ENCODE measurements at places on chromosomes 7 and 10.

DNA sequence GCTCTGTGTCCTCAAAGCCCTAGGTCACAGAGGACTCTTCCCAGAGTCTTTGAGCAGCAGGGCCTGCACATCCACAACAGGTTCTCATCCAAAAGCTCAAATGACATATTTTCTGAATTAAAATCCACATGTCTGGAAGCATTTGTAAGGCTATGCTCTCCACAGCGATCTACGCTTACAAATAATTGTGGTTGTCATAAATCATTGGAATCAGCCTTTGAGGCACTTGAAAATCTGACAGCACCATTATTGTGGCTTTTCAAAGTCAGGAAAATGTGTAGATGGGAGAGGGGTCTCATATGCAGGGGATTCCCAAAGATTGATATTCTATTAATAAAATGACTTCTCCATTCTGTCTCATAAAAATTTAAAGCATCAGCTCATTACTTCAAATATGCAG, 16.3 kb downstream of the GPR26 start:
- DNase-seq, result no peak

GRCh38 chr7:121459148-121459547, 63.0 kb upstream of the FAM3C start:
- DNase-seq, result no peak

DNA sequence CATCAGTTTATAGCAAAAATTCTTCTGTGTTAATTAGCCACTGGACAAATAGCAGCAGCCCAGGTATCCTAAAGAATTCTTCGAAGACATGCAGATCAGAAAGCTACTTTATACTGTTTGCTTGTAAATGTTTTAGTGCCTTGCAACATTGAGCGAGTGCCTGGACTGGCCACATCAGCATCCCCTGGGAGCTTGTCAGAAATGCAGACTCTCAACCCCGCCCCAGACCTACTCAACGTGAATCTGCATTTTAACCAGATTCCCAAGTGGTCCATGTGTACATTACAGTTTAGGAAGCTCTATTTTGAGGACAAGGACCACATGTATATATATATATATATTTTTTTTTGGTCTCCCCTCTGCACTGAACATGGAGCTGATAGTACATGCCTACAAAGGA, 18.5 kb upstream of the PLEKHS1 start:
- DNase-seq, result no peak

GRCh38 chr7:157041514-157042277, 31.2 kb upstream of the MNX1 start:
- no peak for DNase-seq

GRCh38 chr10:129055225-129055624, 411.8 kb upstream of the MGMT start:
- no peak for DNase-seq

DNA sequence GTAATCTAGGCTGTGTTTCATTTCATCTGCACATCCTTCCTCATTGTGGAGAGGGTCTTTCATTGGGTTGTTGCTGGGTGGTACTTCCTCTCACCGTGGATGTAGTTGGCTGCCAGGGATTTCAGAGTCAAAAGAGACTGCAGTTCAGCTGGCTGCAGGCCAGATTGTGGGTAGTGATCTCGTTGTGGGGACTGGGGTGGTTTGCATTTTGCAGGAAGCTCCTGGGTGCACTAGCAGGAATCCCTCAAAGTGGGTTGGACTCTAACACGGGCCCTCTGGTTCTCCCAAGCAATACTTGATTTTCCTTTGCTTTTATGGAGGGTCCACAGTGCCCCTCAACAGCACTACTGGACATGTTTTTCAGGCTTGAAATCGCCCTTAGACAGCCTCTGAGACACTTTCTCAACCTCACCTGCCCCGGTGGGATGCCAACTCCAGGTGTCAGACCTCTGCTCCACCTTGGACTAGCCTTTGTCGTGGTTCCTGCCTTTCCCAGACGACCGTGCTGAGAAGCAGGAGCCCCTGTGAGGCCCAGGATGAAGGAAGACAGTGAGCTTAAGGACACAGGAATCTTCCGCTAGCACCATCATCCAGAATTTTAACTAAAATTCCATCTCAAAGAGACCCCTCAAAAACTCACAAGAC, 23.9 kb upstream of the ZNF273 start:
- DNase-seq, result no peak

All from retina (tissue), 1 donor.